CD4-positive, alpha-beta T cell treated with Interleukin-21 for 1 hour (primary cell): ENCODE measurements at places on chromosomes 4 and X.

DNA sequence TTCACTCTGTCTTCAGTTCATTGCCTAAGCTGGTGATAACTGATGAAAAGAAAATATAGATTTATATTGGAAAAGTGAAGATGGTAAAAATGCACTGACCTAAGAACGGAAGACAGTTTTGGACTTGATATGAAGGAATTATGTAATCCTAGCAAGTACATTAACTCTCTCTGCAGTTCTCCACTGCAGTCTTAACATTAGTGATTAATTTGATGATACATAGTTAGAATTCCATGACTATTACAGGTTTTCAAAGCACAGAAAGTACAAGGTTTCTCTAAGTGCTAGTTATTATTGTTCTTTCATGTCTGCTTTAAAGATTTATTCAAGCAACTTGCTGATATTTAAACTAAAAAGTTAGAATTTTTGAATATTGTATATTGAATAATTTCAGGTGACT lies 1591.7 kb upstream of the ADGRL3 start:
- DNase-seq: no peak

DNA sequence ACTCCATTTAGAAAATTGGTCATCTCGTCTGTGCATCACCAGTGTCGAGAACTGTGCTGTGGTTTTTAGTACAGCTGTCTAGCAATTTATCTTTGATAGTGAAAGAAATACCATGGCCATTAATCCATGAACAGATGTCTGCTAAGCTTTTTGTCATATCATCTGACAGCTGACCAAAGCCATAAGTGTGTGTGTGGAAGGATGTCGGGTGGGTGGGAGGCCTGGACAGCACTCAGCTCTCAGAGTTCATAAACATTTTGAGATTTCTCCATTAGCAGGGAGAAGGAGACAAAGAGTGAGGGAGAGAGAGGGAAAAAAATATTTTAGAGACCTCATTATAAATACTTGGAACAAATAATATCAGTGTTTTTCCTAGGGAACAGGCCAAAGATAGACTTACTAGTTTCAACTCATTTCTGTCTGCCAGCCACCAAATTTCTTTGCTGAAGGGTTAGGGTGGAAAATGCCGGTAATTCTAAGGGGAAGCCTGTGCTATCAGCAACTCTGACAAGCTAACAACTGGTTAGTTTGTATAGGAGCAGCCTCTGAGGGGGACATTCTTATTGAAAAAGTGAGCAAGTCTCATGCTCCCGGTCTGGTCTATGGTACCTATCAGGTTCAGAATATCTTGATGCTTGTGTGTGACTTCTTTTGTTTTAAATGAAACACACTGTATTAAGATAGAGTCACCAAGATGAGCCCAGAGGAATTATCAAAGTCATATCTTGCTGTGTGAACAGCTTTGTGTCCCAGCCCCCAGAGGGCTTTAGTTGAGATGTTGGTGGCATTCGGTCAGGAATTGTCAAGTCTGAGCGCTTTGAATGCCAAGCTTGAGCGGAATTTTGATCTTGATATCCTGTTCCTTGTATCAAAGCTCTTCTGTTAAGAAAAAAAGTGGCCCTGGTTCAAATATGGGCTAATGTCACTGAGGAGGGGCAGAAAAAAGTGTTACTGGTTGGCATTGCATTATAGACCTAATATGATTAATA lies 41.9 kb upstream of the PDLIM3 start:
- no peak for DNase-seq

DNA sequence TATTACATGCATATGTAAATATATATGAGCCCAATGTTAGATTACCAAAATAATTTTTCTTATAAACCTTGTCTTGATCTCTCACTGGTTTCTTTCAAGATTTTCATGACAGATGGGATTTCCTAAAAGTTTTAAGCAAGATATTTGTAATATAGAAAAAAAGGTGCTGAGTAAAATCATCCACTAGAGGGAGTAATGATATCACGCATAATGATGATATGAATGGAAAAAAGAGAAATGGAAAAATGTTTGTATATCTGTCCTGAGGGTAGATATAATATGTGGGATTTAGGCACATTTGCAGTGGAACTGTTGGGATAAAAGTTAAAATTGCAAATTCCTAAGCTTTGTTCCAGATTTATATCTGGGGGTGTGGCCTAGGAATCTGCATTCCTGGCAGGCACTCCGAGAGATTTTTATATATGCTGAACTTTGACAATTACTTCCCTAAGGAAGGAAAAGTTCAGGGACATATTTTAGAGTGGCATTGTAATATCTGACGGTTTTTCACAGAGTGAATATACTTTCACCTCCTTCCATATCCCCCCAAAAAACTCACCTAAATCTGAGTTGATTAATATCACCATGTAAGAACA lies 60.5 kb downstream of the TMA16 start:
- peak; percentile 38 for DNase-seq

DNA sequence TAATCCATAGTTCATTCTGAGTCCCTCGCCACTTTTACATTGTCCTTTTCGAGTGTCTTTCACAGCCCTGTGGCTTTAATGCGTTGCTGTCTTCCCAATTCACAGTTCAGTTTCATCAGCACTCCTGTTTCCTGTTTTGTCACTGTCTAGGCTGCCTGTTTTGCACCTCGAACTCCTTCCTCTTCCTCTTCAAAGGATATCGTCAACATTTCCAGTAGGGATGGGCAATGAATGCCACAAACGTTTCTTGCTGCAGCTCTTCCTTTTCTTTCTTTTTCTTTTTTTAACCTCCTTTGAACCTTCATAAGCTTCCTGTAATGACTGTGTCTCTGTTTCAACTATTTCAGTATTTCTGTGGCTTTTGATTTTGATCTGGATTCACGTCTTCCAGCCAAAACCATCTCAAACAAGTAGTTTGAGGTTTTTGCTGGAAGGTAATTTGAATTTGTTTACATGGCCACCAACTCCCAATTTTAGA lies 105.4 kb downstream of the ANXA3 start:
- peak; percentile 16 for DNase-seq

- peak; percentile 86 for DNase-seq
Measured at GRCh38 chrX:40169193-40170101, 71.7 kb upstream of the BCOR start.

GRCh38 chr4:134375775-134376174 lies 174.2 kb upstream of the PABPC4L start:
- DNase-seq: no peak

- DNase-seq: peak; percentile 21
Measured at GRCh38 chr4:185394568-185395237, 1.0 kb downstream of the LRP2BP start.

GRCh38 chrX:121864561-121864960 lies 817.2 kb downstream of the GLUD2 start:
- no peak for DNase-seq

DNA sequence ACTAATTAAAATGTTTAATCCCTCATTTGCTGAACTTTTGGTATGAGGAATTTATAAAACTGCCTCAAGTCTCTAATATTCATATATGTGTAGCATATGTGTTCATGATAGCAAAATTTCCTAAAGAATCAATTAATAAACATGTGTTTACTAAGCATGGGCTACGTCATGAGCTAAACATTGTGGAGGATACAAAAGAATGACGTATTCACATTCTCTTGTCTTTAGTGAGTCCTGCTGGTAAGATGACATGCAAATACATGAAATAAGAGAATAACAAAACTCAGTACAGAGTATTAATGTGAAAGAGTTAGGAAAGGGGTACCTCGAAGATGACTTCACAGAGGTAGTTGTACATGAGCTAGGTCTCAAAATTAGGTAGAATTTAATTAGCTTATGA lies 121.9 kb upstream of the POF1B start:
- DNase-seq: no peak

GRCh38 chr4:165454426-165454825 lies 75.6 kb downstream of the CPE start:
- no peak for DNase-seq

- no peak for DNase-seq
Measured at GRCh38 chr4:72970756-72971155, 98.8 kb downstream of the COX18 start.

- DNase-seq: no peak
Measured at GRCh38 chrX:12339921-12340320, 201.6 kb downstream of the FRMPD4 start.

DNA sequence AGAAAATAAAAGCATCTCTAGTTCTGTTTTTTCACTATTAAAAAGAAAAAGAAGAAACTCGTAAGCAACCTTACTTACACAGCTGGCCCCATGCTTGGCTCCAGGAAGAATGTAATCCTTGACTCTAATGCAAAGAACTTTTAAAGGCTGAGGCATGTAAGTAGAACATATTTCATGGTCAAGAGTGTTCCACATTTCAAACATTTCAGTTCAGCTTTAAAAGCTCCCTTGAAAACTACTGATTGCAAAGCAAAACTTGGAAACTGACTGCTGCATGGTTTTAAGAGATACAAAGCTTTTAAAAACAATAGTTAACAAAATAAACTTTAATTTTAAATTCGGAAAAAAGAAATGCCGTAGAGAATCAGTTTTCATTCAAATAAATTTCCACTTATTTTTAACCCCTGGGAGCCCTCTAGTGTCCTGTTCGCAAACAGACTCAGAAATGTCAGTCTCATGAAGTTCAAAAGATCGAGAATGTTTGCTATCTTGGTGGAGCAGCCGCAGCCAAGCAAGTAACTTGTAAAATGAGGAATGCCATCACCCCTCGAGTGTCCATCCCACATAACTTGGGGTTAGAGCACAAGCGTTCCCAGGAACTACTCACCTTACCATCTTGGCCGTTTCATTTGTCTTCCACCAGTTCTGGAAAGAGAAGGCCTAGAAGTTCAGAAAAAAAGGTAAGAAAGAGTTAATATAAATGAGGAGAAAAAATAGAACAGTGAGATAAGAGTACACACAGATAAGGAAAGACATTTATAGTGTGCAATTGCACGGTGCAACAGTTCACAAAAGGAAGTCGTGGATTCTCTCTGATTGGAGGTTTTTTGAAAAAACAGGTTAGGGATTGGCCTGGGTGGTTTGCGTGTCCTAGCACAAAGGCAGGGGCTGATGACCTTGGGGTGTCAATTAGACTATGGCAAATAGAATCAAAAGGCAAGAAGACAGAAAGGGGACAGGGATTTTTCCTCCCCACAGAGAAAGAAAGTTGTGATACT lies at the start of gene GASK1B:
Gene GASK1B, minus strand, starts transcription at position 765 of the 998 bp plus-strand sequence. CDS start 1,650 bp downstream, outside the sequence.
- no peak for DNase-seq

GRCh38 chrX:146264763-146265375 lies 447.2 kb downstream of the SLITRK2 start:
- no peak for DNase-seq

GRCh38 chr4:61320631-61321030 lies 120.5 kb downstream of the ADGRL3 start:
- no peak for DNase-seq

DNA sequence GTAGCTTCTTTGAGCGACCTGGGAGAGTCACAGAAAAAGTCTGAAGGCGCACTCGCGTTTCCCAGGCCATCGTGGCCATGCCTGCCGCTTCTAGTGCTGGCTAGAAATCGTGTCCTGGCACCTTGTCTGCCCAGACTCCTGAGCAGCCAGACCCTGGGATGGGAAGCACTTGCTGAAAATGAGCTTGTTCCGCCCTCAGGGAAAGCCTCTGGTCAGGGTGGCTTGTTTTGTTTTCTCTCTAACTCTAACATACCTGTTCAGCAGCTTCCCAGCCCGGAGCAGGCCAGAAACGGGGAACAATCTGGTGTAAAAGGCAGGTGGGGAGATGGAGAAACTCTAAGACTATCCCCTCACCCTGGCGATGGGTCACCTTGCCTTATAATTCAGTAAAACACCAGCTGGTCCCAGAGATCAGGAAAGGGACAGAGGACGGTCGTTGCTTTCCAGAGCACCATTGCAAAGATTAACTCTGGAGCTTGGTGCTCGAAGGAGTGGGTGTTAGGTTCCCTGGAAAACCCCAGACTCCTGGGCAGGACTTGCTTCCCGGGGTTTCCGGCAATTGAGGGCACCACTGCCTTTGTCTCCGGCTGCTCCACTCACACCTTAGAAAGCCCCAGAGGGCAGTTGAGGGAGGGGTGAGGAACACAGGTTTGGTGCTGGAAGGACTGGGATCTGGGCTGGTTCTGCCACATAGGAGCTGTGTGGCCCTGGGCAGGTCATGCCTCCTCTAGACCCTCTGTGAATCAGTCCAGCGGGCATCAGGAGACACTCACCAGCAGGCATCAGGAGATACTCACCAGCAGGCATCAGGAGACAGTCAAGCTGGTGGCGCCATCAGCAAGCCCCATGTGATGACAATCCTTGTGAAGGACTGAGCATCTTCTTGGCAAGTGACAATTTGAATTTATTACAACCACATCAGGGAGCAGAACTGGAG lies 4.5 kb upstream of the SH3TC1 start:
- no peak for DNase-seq

GRCh38 chr4:175325230-175325629 lies 407.1 kb downstream of the ADAM29 start:
- no peak for DNase-seq

DNA sequence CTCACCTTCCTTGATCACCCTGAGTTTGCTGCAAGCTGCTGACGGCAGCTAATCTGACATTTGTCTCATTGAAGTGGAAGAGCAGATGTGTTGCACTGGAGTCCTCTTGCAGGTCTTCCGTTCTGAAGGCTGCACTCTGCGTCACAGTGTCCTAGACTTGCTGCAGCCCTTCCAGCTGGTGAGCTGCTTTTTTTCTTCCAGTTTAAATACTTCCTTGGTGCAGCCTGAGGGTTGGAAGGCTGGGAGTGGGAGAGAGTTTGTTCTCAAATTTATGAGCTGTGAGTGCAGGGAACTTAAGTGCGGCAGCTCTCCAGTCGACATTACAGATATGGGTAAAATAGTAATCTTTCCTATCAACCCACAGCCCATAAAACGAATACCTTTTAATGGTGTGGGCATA lies 303.6 kb upstream of the FAT1 start:
- DNase-seq: no peak

DNA sequence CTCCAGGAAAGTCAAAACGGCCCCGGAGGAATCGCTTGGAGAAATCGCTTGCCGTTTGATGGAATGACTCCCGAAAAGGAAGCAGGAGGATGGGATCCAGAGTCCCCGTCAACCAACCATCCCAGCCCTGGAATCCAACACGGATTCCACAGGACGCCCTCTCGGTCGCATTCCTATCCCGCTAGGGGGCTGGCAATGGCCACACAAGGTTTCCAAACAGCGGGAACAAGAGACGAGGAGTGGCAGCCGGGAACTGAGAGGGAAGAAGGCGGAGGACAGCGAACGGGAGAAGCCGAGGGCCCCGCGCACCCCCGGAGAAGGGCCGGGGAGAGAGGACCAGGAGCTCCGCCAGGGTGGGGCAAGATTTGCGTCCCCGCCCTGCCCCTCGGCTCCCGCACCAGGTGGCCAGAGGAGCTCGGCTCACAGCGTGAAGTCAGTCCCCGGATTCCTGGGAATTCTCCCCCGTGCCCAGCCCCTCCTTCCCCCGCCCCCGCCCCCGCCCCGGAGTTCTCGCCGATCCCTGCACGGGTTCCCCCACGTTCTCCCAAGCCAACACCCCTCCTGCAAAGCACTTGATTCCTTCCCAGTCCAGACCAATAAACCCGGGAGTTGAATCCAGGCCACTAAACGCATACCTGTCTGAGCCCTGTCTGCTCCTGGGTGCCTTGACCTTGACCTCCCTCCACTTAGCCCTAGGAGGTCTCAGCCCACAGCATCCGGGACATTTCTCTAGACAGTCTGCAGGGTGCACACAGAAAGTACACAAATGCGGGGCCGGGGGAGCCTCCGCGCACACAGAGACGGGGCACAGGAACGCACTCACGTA lies 1.4 kb downstream of the PDZD4 start:
- DNase-seq: peak; percentile 14
